ENCODE measurements at places on chromosomes 3 and 15. TPM values are rescaled to one million over a fixed set of nuclear protein-coding genes. Genes with fewer than 3 reads are reported as not detected.

DNA sequence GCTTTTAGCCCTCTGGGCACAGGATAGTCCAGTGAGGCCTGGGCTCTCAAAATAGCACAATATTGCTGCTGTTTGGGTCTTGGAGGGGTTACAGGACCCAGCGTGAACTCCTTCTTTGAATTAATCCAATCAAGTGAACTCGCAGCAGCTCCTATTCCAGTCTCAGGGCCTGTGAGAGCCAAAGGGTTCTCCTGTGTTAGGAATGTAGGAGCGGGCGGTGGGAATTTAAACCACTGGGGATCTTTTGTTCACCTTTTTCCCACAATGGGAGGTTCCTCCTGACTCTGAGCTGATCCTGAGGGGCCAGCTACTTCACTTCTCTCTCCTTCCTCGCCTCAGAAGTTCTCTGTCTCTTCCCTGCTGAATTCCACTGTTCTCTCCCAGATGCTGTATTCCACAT lies 504.0 kb downstream of the UNC13C start:
- DNase-seq, result no peak

DNA sequence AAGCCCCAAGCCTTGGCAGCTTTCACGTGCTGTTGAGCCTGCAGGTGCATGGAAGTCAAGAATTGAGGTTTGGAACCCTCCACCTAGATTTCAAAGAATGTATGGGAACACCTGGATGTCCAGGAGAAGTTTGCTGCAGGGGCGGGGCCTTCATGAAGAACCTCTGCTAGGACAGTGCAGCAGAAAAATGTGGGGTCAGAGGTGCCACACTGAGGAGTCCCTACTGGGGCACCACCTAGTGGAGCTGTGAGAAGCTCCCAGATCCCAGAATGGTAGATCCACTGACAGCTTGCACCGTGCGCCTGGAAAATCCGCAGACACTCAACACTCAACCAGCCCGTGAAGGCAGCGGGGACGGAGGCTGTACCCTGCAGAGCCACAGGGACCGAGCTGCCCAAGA lies 201.6 kb downstream of the OCA2 start:
- no peak for DNase-seq

GRCh38 chr15:92921215-92922131 lies 21.3 kb downstream of the CHD2 start:
- no peak for DNase-seq

DNA sequence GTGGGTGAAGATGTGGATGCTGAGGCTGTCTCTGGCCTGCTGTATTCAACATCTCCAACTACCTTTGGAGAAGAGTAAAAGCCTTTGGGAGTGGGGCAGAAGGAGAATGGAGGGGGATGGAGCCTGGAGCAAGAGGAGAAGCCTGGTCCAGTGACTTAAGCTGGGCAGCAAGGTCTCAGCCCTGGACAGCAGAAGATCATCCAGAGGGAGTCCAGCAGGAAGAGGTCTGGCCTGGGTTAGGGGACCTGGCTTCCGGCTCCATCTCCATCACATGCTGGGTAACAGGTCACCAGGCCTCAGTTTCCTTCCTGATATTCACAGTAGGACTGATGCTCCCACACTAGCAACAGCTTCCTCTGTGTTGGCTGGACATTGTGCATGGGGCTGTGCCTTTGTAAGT lies 3.8 kb upstream of the ISL2 start:
- DNase-seq, result no peak

DNA sequence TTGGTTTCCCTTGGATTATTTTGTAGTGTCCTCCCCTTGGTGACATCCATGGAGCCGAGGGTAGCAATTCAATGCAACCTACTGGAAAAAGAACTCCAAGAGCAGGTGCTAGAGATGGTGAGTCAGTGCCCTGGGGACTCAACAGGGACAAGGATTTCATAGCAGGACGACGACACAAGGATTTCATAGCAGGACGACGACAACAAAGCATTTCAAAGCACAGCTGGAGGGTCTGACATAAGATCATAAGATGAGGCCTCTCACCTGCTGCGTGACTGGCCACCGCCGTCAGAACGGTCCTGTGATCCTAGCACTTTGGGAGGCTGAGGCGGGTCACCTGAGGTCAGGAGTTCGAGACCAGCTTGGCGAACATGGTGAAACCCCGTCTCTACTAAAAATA lies 22.5 kb downstream of the NRROS start:
- no peak for DNase-seq

DNA sequence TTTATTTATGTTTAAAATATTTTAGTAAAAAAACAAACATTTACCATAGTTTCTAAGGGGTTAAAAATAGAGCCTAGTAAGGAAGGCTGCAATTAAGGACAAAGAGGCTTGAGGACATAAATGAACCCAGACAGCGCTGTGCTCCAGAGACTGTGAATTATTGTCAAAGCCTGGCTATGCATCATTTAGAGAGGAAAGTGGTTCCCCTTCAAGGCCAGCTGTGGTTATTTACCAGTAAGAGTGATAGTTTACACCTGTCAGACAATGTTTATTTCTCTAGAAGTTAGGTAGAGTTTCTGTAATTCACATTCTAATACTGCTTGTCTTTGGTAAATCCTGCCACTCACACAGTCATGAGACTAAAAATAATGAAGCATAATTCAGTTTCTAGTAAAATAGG lies 32.4 kb upstream of the PIK3R4 start:
- DNase-seq, result no peak

DNA sequence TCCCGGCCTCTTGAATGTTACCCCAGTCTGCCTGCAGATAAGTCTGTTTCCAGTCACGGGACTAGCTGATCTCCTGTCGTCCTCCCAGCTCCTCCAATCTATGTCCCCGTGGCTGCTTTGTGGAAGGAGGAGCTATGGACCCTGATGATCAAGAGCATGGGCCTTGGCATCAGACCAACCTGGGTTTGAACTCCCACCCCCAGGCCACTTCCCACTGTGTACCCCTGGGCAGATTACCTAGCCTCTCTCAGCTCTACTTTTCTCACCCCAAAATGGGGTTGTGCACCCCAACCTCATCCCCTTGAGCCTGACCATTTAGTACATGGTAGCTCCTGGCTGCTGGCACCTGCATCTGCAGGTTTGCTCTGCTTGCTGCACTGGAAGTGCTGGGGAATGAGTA lies 55.8 kb downstream of the GASK1A start:
- no peak for DNase-seq

DNA sequence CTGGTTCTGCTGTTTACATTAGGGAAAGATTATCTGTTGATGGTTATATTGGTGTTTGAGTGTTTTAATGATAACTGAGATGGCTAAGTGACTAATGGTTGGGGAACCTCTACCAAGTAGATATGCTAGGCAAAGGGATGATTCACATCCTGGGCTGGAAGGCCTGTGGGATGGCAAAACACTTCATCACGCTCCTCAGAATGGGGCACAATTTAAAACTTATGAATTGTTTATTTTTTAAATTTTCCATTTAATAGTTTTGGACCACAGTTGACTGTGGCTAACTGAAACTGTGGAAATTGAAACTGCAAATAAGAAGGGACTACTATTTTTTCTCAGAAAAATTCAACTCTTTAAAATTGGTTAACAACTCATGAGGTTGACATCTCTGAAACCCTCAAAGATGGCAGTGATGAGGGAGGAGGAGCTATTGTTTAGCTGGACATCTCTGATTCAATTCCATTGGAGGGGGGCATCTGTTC lies 100.5 kb upstream of the ZBED2 start:
- DNase-seq, result no peak

DNA sequence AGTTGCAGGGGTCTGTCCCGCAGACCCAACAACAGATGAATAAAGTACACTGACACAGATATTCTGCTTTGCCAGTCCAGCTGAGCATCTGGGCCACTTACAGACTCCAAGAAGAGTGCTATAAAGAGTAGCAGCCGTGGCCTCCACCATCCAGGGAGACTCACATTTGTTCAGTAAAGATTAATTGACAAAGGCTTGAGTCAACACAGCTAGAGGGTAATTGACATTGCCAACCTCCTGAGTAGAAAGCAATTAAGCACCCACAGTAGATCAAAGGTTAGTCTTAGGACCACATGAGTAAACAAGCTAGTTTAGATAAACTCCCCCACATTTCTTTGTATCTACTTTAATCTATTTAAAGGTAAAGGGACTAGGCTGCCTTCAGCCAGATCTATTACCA lies 16.3 kb upstream of the CRTC3 start:
- DNase-seq, result no peak

GRCh38 chr15:47862402-47862801 lies 145.1 kb downstream of the SEMA6D start:
- no peak for DNase-seq

GRCh38 chr15:89506026-89506686 lies 9.8 kb upstream of the RHCG start:
- DNase-seq, result no peak

GRCh38 chr3:74328435-74328834 lies 286.0 kb downstream of the CNTN3 start:
- no peak for DNase-seq

DNA sequence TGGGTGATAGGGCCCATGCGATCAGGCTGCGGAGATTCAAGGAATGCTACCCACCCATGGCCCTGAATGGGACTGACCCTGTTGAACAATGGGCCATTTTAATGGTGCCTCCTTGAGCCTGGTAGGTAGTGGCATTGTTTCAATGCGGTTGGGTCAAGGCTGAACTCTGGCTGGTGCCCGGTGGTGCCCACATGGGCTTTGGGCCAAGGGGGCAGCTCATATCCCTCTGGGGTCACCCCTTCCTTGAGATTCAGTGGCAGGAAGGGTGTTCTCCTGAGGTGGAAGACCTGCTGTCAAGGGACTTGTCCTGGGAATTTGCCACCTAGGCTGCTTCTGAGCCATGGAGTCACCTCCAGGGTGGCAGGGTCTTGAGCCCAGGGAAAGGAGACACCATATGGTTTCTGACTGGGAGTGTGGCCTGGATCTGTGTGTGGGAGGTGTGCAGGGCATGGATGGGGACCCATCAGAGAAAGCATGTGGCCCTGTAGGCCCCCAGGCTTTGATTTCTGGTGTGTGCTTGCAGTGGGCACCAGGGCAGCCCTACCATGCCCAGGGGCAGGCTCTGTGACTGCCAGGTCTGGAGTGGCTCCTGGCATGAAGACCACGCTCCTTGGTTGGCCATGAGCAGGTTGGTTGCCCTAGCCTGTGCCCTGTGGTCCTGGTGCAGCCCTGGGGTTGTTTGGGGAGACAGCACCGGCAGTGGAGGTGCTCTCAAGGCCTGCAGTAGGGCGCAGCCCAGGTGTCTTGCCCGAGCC lies 199.9 kb downstream of the UBE3A start:
- no peak for DNase-seq

DNA sequence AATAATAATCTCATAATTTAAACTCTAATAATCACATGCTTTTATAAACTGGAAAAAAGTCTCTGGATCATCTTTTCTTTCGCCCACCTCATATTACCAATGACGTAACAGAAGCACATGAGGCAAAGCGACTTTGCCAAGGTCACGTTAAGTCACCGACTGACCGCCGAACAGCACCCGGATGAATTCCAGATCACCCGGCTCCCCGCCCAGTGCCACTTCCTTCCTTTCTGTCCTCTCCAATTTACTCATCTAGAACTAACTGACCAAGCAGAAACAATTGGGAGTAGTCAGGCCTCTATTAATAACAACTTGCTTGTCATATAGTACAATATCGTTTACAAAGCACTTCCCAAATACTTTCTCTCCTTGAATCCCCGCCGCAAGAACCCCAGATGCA lies 21.1 kb downstream of the FGF12 start:
- no peak for DNase-seq

DNA sequence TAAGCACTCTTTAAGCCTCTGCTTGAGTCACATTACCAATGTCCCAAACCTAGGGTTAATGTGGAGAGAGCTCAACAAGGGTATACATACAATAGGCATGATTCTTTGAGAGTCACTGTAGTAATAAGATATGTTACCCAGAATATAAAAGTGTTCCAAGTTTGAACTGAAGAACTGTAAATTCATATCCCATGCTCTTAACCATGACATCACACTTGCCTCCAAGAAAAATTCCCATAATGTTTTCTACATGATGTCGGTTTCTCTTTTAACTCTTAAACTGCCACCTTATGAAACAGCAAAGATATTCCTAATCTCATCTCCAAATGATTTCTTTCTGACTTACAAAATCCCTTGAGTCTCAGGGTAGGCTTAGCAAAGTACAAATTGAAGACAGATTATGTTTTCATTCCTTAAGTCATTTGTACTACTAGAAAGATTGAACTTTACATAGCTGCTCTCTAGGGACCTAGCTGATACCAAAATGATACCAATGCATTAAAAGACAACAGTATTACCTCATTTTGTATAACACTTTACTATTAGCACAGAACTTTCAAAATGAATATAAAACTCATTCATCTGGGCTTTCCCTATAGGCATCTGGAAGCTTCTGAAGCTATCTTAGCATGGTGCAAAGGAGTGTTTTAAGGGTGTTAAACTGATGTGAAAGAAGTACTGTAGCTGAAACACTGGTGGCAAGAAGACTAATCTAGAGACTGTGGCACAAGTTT lies 127.1 kb downstream of the KCNMB2 start:
- DNase-seq, result no peak

- no peak for DNase-seq
Measured at GRCh38 chr3:184595726-184596125, 34.1 kb downstream of the EPHB3 start.

GRCh38 chr3:125431912-125432790 lies 57.0 kb upstream of the ZNF148 start:
- DNase-seq, result no peak

Gene CD200R1
- total RNA-seq, result 2.3 TPM

Gene KLHL40
- 0.19 TPM for total RNA-seq

Gene PROS1
- total RNA-seq, result 46.5 TPM

Gene ISLR2
- 4.7 TPM for total RNA-seq

Gene ANKRD28
- total RNA-seq, result 197 TPM

Gene HCN4
- not detected for total RNA-seq
